Dermis blood vessel endothelial cell (primary cell): ENCODE measurements at places on chromosomes 3 and 15.
A peak's percentile ranks its signal among the peaks of the same experiment; 100 is the strongest.

DNA sequence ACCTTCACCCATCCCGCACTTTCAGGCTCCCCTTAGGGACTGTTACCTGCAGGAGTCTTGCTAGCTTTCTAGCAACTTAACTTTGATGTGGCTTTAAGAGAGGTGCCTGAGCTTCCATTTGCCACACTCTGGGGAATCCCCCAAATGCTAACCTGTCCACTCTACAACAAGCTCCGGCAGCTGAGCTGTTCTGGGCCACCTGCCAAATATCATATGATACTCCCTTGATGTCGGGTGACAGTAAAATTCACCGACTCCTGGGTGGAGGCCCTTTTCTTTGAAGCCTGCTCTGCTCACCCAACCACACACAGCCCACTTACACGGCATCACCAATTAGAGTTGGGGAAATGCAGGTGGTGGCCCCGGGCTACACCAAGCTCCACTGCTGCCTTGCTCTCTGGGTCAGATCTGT is 38.0 kb upstream of the XCR1 start:
- no peak for DNase-seq

- DNase-seq, result peak; percentile 10
Measured at GRCh38 chr15:78103406-78104118, 11.2 kb downstream of the SH2D7 start.

GRCh38 chr3:2714834-2715233 is 395.3 kb downstream of the IL5RA start:
- DNase-seq, result no peak

GRCh38 chr15:61794881-61795280 is 265.4 kb downstream of the VPS13C start:
- DNase-seq, result no peak

DNA sequence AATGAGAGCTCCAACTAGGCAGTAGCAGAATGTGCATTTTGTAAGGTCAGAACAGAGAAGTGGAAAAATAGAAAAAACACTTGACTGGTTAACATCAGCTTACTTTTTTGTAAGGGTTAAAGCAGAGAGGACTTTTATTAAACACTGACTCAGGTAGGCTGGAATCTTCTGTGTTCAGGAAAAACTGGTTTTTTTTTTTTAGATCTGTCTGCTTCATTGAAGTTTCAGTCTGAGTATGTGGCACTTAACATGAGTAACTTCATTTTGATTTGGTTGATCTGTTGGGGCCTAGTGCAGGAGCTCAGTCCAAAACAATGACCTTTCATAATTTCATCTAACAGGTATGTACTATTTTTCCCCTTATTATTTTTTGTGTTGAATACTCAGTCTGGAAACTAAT is 141.1 kb downstream of the DOCK3 start:
- DNase-seq, result no peak

GRCh38 chr15:99283717-99284116 is 32.4 kb downstream of the LRRC28 start:
- peak; percentile 24 for DNase-seq
